ENCODE measurements at places on chromosomes 3 and 15.

DNA sequence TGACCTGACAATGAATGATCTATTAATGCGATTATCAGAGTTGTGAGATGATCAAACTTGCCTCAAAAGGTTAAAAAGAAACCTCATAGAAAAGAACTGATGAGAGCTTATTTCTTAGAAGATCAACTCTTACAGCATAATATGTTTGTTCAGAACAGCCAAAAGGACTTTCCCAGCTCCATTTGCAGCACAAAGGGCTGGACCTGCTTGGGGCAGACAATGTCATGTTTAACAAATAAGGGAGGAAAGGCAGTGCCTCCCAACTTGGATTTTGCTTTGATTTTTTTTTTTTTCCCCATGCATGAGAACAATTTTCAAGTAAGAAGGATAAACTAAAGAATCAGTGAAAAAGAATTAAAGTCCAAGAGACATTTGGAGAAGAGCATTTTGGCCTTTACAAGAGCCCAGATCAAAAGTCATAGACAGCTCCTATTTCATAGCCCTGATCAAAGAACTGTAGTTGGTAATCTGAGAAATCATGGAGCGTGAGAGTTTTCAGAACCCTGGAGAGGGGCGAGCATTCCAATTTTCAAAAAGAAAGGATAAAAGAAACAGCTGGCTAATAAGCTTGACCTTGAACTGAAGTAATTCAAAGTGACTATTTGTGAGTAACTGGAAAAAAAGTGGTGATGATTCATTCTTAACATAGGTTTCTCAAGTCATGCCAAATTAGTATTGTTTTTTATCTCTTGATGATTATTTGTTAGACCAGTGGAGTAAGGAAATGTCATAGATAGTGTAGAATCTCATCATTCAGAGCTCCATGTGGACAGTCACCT, 136.0 kb upstream of the CFAP20DC start:
- DNase-seq, result no peak

- no peak for DNase-seq
Measured at GRCh38 chr15:85154061-85154460, 172.4 kb downstream of the PDE8A start.

- no peak for DNase-seq
Measured at GRCh38 chr15:89332446-89332845, 2.2 kb downstream of the POLG start.

DNA sequence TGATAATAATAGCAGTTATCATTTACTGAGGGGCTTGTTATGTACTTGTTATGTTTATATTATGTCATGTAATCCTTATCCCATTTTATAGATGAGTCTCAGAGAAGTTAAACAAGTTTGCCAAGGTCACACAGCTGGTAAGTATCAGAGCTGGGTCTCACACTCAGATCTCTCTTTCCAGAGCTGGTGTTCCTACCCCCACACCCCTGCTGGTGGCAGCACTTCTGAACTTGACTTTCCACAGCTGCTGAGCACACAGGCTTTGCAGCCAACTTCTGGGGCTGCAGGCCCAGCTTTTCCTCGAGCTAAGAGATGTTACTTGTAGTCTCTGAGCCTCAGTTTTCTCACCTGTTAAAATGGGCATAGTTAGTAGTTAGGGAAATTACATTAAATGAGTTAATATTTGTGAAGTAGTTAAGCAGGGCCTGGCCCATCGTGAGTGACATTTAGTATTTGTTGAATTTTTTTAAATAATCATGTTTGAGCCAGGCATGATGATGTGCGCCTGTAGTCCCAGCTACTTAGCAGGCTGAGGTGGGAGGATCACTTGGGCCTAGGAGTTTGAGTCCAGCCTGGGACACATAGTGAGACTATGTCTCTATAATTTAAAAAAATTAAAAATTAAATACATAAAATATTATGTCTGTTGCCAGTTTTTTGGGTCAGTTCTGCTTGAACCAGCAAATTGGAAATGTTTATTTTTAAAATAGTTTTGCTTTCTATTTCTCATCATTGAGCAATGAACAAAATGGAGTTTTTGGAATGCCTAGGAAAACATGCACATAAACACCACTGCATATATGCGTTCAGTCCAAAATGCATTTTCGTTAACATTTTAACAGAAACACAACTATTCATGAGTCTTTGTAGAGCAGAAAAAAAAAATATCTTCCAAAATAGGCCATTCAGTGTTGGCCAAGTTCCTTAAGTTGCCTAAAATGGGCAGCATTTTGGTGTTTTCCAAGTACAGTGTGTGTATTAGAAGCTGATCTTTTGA, 87.3 kb downstream of the SMAD6 start:
- DNase-seq, result peak; percentile 48

DNA sequence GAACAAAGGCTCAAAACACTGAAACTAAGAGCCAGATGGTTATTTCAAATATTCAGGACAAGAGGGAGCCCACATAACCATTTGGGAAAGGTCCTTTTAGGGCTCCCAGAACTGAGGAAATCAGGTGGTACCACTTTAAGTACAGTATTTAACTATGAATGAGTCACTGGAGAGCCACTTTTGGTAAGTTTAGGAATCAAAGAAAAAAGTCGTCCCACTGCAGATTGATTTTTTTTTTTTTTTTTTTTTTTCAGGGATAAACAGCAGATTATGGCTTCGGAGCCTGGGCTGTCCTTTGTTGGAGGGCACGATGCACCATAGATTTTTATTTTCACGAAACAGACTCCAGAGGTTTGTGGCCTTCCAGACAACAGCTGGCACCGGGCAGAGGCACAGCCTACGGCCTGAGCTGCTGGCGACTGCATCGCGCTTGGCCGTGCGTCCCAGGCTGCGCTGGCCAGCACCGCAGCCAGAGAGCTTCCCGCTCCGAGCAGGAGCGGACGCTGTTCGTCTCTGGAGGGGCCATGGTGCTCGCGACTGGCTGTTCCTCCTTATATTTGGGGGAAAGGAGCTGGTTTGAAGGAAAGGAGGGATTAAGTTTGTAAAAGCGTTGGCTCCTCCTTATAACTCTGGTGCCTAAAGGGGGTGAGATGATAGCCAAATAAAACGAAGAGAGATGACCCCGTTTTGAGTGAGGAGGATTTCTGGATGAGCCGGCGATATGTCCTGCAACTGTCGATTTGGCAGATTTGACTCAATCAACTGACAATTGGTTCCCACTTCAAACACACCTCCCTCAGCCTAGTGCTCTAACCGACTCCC, 152.9 kb upstream of the GOLIM4 start:
- no peak for DNase-seq

- DNase-seq, result no peak
Measured at GRCh38 chr15:54566654-54567053, 588.4 kb downstream of the UNC13C start.

GRCh38 chr15:88621789-88622604, 857 bp downstream of the AEN start:
- peak; percentile 47 for DNase-seq

Measured in MV-4-11 (cell line).